GM10248 (cell line): ENCODE measurements at places on chromosomes 12 and 14.

GRCh38 chr12:80752464-80752863, 35.8 kb downstream of the MYF5 start:
- DNase-seq, result no peak

- DNase-seq, result peak; percentile 79
These were observed 139.1 kb downstream of the SPTSSA start for GRCh38 chr14:34322940-34323418.

- DNase-seq, result no peak
These were observed 156.9 kb downstream of the CAND1 start for GRCh38 chr12:67426067-67426466.

DNA sequence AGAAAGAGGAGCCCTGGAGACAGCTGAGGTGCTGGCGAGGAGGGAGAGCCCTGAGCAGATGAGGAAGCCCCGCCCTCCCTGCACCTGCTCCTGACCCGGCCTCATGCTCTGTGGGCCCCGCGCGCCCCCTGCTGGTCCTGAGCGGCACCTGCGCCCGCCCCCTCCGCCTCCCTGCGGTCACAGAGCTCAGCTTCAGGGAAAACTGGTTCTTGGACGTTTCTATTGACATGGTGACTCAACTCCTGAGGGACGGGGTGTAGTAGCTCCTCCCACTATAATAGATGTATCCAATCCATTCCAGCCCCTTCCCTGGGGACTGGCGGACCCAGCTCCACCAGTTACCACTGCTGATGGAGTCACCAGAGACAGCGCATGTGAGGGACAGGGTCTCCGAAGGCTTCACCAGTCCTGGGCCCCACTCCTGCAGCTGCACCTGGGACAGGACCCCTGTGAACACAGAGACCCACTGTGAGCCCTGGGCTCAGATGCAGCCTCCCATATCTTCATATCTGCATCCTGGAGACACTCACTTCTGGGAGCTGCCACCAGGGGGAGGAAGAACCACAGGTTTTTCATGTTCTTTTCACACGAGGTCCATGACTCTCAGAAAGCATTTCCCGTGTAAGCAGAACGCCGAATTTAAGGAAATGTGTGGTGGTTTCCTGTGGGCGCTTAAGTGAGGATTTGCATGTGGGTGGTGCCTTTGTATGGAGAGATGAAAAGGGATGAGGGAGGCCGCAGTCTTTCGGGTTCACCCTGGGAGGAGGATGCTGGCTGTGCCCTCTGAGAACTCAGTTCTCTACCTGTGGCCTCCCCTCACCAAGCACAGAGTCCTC, 1346.4 kb downstream of the TMEM121 start:
- DNase-seq, result peak; percentile 66

DNA sequence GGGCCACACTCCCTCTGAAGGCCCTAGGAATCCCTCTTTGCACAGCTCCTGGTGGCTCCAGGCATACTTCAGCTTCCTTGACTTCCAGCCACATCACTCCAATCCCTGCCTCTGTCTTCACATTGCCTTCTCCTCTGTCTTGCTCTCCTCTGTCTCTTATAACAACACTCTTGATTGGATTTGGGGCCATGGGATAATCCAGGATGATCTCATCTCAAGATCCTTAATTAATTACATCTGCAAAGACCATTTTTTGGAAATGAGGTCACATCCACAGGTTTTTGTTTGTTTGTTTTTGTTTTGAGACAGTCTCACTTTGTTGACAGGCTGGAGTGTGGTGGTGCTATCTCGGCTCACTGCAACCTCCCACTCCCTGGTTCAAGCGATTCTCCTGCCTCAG, 88.7 kb downstream of the TMTC1 start:
- DNase-seq, result no peak
